ENCODE measurements at places on chromosomes 5 and 9.

DNA sequence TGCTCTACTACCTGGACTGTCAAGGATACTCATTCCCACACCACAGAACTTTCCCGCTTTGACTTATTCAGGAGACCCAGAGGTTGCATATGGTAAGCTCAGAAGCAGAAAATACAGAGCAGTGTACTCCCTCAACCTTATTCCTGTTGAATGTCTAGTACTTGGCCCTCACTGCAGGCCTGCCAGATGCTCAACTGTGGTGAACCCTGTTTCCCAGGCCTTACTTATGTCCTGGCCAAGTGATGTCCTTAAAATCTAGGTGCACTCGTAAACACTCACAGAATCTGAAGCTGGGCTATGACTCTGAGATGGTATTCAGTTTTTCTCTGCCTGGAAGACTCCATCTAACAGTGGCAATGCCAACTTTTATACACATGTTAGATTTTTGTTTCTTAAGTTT is 21.0 kb downstream of the DIAPH1 start:
- no peak for DNase-seq

- DNase-seq, result peak; percentile 89
These were observed 7.2 kb downstream of the PLK2 start for GRCh38 chr5:58452566-58453258.

DNA sequence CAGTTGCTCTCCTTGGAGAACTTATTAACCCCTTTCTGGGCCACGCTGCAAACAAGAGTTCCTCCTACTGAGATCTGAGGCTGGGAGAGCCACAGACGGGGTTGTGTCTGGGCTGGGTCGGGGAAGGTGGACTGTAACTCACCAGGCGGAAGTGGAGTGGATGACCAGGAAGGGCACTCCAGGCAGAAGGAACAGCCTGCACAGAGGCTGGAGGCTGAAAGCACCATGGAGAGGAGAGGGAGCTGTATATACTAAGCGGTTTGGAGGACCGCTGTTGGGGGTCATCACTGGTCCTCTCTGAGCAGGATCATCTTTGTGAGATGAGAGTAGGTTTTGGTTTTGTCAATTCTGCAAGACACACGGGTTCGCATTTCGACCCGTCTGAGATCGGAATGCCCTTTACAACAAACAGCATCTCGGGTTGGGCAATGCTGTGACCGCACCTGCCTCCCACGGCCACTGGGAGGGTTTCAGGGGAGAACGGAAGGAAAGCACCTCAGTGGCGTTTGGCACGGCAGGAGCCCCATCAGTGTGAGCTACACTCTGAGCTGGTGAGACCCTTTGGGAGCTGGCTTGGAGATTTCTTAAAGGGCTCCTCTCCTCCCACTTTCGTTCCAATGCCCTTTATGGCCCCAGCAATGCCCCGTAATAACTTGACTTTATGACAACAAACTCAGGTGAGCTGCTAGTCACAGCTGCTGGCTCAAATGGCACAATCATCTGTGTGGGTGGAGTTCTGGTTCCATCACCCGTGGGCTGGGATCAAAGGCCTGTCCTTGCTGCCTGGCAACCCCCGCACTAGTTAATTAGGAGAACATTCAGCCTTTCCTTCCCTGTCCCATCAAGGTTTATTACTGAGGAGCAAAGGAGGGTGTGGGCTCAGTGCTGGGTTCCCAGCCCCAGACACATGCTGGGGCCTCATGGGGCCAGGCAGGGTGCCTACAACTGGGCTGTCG is 18.7 kb upstream of the NEURL1B start:
- no peak for DNase-seq

DNA sequence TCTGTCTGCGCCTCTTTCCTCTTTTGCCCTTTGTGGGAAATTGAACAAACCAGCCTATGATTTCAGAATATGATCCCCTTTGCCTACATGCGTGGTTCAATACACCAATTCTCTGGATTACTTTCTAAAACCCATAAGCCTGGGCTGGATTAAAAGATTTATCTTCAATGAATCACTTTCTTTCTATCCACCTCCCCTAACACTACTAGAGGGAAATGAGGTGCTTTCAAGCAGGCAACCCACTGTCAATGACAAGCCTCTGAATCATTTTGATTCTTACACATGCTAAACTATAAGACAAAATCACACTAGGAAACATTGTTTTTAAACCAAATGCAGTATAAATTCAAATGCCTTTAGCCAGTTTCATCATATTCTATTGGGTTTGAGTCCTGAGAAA is 257.5 kb downstream of the AGTPBP1 start:
- DNase-seq, result peak; percentile 26

GRCh38 chr5:140402258-140403074 is 833 bp downstream of the ANKHD1 start:
- peak; percentile 65 for DNase-seq

- no peak for DNase-seq
These were observed 737 bp downstream of the NANS start for GRCh38 chr9:98057138-98057799.

DNA sequence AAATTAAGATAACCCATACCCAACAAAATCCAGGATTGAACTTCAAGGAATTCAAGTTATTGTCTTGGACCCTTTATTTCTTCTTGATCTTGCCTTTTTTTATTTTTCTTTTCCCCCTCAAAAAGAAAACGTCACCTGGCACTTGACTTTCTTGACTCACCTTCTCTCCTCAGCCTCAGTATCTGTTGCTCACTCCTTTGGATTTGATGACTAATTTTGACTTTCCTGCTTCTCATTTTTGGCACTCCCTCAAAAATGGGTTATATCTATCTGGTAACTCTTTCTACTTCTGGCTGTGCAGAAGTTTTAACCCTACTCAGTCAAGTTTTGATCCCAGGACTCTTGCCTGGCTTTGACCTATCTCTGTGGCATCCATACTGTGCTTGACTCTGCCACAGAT is 66.6 kb upstream of the SPATA31D4 start:
- peak; percentile 91 for DNase-seq

- no peak for DNase-seq
These were observed 29.0 kb upstream of the MYORG start for GRCh38 chr9:34405719-34406118.

DNA sequence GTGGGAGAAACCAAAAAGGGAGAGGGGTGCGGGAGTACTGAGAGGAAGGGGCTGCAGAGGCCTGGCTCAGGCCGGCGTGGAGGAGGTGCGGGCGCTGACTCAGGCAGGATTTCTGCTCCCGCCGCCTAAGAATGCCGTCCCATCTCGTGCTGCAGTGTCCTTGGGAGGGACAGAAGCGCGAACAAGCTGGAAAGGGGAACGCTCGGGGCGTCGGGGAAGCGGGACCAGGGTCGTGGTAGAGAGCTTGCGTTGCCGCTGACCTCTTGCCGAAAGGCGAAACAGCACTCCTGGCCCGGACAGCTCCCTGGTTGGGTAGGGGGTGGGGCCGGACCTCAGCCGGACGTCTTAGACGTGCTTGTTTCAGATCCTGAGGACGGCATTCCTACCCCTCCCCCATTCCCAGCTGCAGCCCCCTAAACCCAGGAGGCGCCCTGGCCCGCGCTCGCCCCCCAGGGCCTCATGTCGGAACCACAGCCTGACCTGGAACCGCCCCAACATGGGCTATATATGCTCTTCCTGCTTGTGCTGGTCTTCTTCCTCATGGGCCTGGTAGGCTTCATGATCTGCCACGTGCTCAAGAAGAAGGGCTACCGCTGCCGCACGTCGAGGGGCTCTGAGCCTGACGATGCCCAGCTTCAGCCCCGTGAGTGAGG is 1.1 kb downstream of the RELL2 start:
- no peak for DNase-seq
